SJSA1 (cell line): ENCODE measurements at places on chromosomes 2 and 18. TPM values are rescaled to one million over a fixed set of nuclear protein-coding genes. Genes with fewer than 3 reads are reported as not detected.
A peak's percentile ranks its signal among the peaks of the same experiment; 100 is the strongest.

DNA sequence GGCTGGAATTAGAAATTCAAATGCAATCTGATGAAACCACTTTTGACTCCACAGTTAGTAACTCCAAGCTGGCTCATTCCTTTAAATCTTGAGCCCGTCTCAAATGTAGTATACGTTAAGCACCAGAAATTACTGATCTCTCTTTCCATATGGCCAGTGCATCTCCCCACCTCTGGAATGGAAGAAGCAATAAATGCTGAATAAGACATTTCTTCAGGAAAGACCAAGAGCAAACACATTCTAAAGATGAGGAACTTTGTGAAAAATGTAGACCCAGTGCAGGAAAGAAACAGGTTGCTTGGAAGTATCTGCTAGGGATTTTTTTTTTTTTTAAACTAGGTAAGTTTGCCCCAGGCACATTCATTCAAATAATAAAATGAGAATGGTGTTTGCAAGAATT is 143.1 kb upstream of the FBXO11 start:
- no peak for DNase-seq
- H3K4me1 ChIP-seq = no peaks in the 10 kb centered on the region
- no peak overlapping the region for H3K27ac ChIP-seq
- H3K27me3 ChIP-seq = no peaks in the 10 kb centered on the region
- no peak overlapping the region for H3K4me3 ChIP-seq

- H3K27me3 ChIP-seq = no peaks in the 10 kb centered on the region
- H3K36me3 ChIP-seq = no peaks in the 10 kb centered on the region
- no peak overlapping the region for H3K4me3 ChIP-seq
- peak overlapping the region; percentile 93 for H3K27ac ChIP-seq
Observed at GRCh38 chr2:98457045-98457696, 12.5 kb downstream of the INPP4A start.

The TTN gene
- total RNA-seq = 0.03 TPM in 1 of 2 replicates, not detected in the other

GRCh38 chr2:37464067-37464466 is 119.6 kb downstream of the QPCT start:
- no peak overlapping the region for H3K27ac ChIP-seq
- no peaks in the 10 kb centered on the region for H3K27me3 ChIP-seq
- H3K4me1 ChIP-seq = peaks cover 20% of the 10 kb centered on the region
- H3K4me3 ChIP-seq = no peak overlapping the region

DNA sequence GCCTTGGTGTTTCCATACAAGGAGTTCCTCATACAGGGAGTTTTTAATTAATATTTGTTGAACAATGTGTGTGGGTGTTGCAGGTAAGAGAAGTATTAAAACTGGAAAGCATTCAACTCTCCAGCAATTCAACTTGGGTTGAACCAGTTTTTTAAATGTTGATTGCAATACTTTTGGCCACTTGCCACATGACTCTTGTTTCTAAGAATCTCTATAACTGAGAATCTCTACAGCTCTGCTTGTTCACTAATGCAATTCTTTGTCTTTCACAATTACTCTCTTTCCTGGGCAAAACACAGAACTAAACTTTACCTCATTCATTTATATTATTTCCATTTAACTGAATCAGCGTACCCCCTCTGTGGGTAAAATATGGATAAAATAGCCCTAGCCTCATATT is 429.4 kb downstream of the ARHGAP15 start:
- no peaks in the 10 kb centered on the region for H3K4me1 ChIP-seq
- no peaks in the 10 kb centered on the region for H3K27me3 ChIP-seq
- no peaks in the 10 kb centered on the region for H3K36me3 ChIP-seq

The CYTIP gene
- total RNA-seq = not detected in 2 replicates

The CNTNAP5 gene
- not detected in 2 replicates for total RNA-seq

The NAPG gene
- total RNA-seq = 56.7 and 62.4 TPM in 2 replicates

DNA sequence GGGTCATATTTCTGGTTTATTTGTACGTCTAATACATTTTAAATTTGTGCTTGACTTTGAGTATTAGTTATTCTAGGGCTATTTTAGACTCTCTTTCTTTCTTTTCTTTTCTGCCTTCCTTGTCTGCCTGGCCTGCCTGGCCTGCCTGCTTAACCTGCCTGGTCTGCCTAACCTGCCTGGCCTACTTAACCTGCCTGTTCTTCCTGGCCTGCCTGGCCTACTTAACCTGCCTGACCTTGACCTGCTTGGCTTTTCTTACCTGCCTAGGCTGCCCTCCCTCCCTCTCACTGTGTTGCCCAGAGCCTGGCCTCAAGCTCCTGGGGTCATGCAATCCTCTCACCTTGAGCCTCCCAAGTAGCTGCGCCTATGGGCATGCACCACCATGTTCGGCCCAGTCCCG is 83.7 kb downstream of the PMAIP1 start:
- H3K4me1 ChIP-seq = no peaks in the 10 kb centered on the region
- DNase-seq = no peak
- H3K27ac ChIP-seq = no peak overlapping the region
- H3K27me3 ChIP-seq = no peaks in the 10 kb centered on the region

The PLA2R1 gene
- 1.9 and 2.3 TPM in 2 replicates for total RNA-seq

- H3K4me3 ChIP-seq = peak overlapping the region; percentile 91
- H3K27ac ChIP-seq = peak overlapping the region; percentile 76
- no peaks in the 10 kb centered on the region for H3K27me3 ChIP-seq
- H3K4me1 ChIP-seq = peaks cover 21% of the 10 kb centered on the region
- peak; percentile 51 for DNase-seq
- H3K36me3 ChIP-seq = peaks cover 16% of the 10 kb centered on the region
Observed at GRCh38 chr18:51196811-51197660, 445 bp downstream of the MEX3C start.

The DYNAP gene
- total RNA-seq = not detected in 2 replicates

DNA sequence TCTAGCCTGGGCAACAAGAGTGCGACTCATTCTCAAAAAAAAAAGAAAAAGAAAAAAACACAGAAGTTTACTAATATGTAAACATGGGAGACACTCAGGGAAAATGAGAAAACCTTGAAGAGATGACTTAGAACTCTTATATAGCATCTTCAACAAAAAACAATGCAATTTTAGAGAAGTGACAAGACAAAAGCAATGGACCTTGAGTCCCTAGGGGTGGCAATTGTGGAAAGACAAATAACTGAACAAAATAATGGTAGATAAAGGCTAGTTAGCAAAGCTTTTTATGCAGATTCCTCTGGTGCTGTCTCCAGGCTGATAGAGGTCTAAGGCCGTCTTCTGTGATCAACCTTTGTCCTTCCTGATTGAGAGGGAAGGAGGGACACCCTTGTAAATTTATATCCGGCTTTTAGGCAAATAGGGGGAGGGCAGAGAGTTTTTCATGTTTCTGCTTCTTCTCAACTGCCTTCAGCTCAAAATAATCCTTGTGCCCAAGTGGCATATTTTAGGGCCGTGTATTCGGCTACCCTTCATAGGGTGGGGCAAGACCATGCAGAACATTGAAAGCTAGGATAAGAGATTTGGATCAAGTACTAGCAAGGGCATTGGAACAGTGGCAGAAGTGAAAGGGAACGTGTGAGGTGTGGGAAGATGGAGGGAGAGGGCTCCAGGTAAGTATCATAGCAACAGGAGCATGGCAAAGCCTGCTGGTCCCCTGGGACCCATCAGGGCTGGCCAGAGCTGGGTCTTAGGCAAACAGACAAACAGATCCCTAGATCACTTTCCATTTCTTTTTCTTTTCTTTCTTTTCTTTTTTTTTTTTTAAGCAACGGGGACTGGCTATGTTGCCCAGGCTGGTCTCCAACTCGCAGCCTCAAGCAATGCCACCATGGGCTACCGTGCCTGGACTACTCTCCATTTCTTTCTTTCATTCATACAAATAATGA is 116.2 kb upstream of the STPG4 start:
- H3K4me3 ChIP-seq = no peak overlapping the region
- no peaks in the 10 kb centered on the region for H3K27me3 ChIP-seq
- no peak for DNase-seq
- peaks cover 41% of the 10 kb centered on the region for H3K4me1 ChIP-seq
- H3K27ac ChIP-seq = no peak overlapping the region; the same call in 1 of the 2 replicates
- no peaks in the 10 kb centered on the region for H3K36me3 ChIP-seq

The MREG gene
- total RNA-seq = 0.22 and 1.9 TPM in 2 replicates

The POTEC gene
- not detected in 2 replicates for total RNA-seq

The FANCL gene
- total RNA-seq = 50.0 and 57.0 TPM in 2 replicates

The ITPRIPL1 gene
- total RNA-seq = 0.50 and 0.55 TPM in 2 replicates

DNA sequence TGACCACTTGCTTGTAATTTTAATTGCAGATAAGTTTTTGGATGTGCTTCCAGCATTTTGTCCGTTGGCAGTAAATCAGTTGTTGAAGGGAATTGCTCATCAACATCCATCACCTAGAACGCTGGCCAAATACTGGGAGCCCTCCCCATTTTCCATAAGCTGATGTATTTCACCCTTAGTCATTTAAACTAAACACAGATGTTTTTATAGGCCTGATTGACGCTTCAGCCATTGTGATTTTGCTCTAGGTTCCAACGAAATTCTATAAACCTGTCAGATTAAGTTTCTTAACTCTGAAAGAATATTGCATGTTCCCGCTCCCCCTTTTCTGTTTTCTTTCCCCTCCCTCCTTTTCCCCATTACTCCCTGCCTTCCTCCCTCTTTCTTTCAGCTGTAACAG is 1.0 kb upstream of the RPRM start:
- H3K27me3 ChIP-seq = peaks cover 41% of the 10 kb centered on the region
- H3K27ac ChIP-seq = no peak overlapping the region
- H3K36me3 ChIP-seq = no peaks in the 10 kb centered on the region

DNA sequence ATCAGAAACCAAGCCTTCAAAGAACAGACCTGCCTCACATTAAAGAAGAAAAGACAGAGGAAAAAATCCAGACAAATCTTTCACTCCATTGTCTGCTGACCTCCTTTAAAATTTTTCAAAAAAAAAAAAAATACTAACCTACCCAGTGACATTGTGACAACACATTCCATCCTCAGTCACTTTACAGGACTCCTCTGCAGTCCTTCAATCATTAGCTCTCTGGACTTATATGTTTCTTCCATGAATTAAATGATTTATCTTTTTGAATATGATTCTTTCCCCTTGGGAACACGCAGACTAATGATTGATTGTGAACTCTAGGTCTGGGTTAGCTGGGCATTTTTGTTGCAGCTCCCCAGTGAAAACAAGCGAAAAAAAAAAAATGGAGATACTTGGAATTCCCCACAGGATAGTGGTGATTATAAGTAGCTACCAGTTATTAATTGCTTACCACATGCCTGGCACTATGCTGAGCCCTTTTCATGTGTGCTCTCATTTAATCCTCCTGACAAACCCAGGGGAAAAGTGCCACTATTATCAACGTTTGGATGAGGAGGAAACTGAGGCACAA is 261.3 kb upstream of the NCKAP5 start:
- H3K4me3 ChIP-seq = no peak overlapping the region
- H3K36me3 ChIP-seq = no peaks in the 10 kb centered on the region
- DNase-seq = no peak
- no peaks in the 10 kb centered on the region for H3K27me3 ChIP-seq

DNA sequence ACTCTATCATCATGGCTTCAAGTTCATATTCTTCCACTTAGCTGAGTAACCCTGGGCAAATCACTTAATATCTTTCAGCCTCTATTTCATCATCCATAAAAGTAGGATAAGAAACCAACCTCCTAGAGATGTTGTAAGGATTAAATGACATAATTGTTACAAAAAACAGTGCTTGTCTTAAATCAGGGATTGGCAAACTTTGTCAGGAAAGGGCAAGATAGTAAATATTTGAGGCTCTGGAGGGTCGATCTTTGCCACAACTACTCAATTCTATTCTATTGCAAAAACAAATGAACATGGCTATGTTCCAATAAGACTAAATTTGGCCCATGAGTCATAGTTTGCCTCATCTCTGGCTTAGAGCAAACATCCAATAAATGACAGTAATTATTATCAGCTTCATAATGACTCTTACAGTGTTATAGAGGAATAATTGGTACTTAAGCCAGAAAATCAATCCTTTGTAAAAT is 184.7 kb downstream of the SATB2 start:
- peaks cover 34% of the 10 kb centered on the region for H3K4me1 ChIP-seq
- DNase-seq = peak; percentile 23
- no peak overlapping the region for H3K4me3 ChIP-seq
- H3K36me3 ChIP-seq = peaks cover 6% of the 10 kb centered on the region
- no peak overlapping the region for H3K27ac ChIP-seq

The LDLRAD4 gene
- 0.09 and 0.68 TPM in 2 replicates for total RNA-seq

The FMNL2 gene
- 4.4 and 12.9 TPM in 2 replicates for total RNA-seq

DNA sequence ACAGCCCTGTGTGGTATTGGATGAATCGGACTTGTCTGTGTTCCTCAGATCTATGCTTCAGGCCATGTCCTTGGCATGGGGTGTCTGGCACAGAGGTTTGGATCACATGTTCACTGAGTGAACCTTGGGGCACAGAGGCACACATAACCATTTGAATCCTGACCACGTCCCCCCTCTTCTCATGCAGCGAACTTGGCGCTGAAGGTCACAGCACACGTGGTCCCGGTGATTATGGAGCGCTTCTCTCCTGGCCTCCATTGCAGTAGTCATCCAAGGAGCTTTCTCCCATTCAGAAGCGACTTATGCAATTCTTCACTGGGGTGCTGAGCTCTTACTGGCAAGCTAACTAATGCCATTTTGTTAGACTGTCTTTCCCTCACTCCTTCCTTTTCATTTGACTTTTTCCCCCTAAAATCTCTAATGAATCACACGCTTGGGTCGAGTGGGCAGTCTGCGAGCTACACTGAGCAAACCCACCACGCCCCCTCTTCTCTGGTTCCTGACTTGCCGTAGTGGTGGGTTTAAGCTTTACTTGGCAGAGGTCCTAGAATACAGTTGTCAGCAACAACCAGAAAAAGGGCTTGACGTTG is 59.4 kb downstream of the KCNG2 start:
- no peak overlapping the region for H3K27ac ChIP-seq
- H3K27me3 ChIP-seq = no peaks in the 10 kb centered on the region
- H3K4me3 ChIP-seq = no peak overlapping the region
- no peaks in the 10 kb centered on the region for H3K4me1 ChIP-seq
- H3K36me3 ChIP-seq = no peaks in the 10 kb centered on the region
- peak; percentile 28 for DNase-seq

GRCh38 chr2:3182848-3183247 is 194.8 kb downstream of the EIPR1 start:
- no peak overlapping the region for H3K4me3 ChIP-seq
- no peaks in the 10 kb centered on the region for H3K27me3 ChIP-seq
- no peaks in the 10 kb centered on the region for H3K4me1 ChIP-seq
- DNase-seq = no peak
- H3K36me3 ChIP-seq = no peaks in the 10 kb centered on the region
- H3K27ac ChIP-seq = no peak overlapping the region

- no peak for DNase-seq
- H3K27me3 ChIP-seq = no peaks in the 10 kb centered on the region
- H3K4me1 ChIP-seq = no peaks in the 10 kb centered on the region
- H3K27ac ChIP-seq = no peak overlapping the region
- H3K4me3 ChIP-seq = no peak overlapping the region
Observed at GRCh38 chr18:45208164-45208563, 407.1 kb upstream of the SLC14A2 start.

DNA sequence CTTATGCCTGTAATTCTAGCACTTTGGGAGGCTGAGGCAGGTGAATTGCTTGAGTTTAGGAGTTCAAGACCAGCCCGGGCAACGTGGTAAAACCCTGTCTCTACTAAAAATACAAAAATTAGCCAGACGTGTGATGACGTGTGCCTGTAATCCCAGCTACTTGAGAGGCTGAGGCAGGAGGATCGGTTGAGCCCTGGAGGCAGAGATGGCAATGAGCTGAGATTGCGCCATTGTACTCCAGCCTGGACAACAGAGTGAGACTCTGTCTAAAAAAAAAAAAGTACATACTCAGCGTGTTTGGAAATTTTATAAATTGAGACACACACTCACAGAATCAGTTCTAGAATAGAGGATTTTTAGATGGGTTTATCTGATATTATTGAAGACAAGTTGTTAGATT is 17.1 kb upstream of the GIGYF2 start:
- DNase-seq = no peak
- no peak overlapping the region for H3K4me3 ChIP-seq
- H3K4me1 ChIP-seq = no peaks in the 10 kb centered on the region

The IL1R1 gene
- 10.0 and 12.7 TPM in 2 replicates for total RNA-seq

GRCh38 chr2:1927896-1928568 is 183.7 kb upstream of the PXDN start:
- H3K4me3 ChIP-seq = no peak overlapping the region
- DNase-seq = no peak
- no peak overlapping the region for H3K27ac ChIP-seq
- H3K4me1 ChIP-seq = no peaks in the 10 kb centered on the region
- no peaks in the 10 kb centered on the region for H3K36me3 ChIP-seq

The MC5R gene
- not detected in 2 replicates for total RNA-seq
